ENCODE measurements at places on chromosomes 16 and 17.

GRCh38 chr16:79379095-79379494 lies 221.4 kb downstream of the MAF start:
- DNase-seq, result no peak

- no peak for DNase-seq
These were observed 656 bp upstream of the KCTD13 start for GRCh38 chr16:29926711-29927052.

DNA sequence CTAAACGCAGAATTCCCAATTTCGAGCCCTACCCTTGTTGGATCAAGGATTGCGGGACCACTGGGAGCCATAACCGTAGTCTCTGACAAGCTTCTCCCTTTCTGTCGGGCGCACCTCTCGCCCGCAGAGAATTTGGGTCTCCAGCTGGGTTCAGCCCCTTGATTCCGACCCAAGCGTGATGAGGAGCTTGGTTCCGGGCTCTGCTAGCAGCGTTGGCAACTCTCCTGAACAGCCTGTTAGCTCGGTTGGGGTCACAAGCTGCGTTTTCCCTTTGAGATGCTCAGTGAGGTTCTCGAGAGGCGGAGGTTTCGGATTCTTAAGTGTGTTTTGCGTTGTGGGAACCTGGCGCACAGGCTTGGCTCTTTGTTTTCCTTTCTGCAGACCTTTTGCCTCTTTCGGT lies 655 bp downstream of the ATXN1L start:
- DNase-seq, result no peak

GRCh38 chr16:30349675-30350074 lies 5.4 kb downstream of the CD2BP2 start:
- DNase-seq, result no peak

GRCh38 chr16:16924613-16925012 lies 545.7 kb downstream of the NPIPA7 start:
- no peak for DNase-seq

GRCh38 chr17:5555254-5555653 lies 29.1 kb downstream of the NLRP1 start:
- DNase-seq, result no peak

- no peak for DNase-seq
These were observed 803 bp downstream of the APOBR start for GRCh38 chr16:28495098-28495793.

- no peak for DNase-seq
These were observed 20.7 kb downstream of the MARCHF10 start for GRCh38 chr17:62787366-62787765.

GRCh38 chr17:28407130-28407973 lies 1.3 kb upstream of the SLC46A1 start:
- no peak for DNase-seq

- no peak for DNase-seq
These were observed 52.1 kb upstream of the MYOCD start for GRCh38 chr17:12613566-12613965.

DNA sequence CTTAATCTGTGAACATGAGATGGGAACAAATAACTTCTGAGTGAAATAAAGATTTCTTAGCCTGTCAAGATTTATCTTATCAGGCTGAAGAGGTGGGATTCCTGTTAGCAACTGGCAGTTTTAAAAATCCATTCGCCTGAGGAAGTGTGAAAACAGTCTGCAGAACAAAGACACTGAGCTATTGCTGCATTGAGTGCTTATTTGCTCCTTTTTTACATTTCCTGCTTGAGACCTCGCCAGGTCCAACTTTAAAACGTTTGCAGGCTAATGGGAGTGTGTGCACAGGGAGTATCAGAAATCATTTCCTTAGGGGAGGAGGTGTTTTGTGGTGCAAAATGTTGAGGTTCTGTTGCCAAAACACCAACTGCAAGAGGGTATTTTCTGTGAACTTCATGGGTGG lies 957.8 kb upstream of the RBFOX1 start:
- DNase-seq, result no peak

DNA sequence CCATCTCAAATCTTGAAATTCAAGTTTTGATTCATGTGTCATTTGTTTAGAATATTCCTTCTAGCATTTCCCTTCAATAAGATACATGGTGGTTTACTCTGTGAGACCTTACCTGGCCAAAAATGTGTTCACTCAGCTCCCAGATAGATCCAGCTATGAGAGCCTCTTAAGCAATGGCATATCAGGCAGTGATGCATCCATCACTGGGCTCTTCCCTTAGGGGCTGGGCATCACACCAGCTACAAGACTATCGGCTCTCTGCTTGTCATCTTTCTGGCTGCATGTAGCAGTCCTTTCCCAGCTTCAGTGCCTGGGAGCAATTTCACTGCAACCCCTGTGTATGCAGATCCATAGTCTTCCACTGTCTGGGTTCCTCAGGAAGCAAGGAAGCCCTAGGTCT lies 40.6 kb downstream of the GOSR1 start:
- DNase-seq, result no peak

GRCh38 chr16:31429314-31429713 lies 1.2 kb upstream of the COX6A2 start:
- DNase-seq, result no peak

DNA sequence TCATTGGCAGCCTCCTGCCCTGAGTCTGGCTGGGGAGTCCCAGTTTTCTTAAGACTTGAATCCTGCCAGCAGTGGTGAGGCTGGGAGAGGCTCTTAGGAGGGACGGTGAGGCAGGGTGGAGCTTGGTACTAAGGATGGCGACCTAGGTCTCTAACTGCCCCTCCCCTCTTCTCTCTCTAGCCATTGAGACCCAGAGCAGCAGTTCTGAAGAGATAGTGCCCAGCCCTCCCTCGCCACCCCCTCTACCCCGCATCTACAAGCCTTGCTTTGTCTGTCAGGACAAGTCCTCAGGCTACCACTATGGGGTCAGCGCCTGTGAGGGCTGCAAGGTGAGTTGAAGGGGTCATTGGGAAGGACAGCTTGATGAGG lies 16.4 kb downstream of the GJD3 start:
- no peak for DNase-seq

GRCh38 chr17:54933921-54934320 lies 33.3 kb downstream of the TOM1L1 start:
- no peak for DNase-seq

DNA sequence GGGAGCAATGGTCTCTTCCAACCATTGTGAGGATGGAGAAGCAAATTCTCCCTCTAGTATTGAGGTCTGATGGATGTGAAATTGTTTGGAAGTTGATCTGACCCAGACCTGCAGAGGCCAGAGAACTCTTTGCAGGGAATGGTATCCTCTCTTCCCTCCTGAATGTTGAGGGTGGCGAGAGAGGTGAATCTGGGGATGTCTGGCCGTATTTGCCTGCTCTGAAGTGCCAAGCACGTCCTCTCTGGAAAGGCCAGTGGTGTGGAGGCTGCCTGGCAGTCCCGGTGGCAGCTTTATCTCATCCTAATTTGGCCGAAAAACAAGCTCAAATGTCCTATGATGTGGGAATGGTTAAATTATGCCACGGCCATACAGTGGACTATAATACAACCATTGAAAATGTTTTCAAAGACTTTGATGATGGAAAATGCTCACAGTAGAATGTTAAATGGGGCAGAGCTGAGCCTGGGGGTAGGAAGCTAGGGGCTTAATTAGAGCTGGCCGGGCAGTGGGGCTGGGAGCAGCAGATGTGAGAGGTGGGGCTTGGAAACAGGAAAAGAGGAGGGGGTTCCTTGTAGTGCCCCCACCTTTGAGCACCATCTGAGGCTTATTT lies 30.8 kb downstream of the WSCD1 start:
- no peak for DNase-seq

DNA sequence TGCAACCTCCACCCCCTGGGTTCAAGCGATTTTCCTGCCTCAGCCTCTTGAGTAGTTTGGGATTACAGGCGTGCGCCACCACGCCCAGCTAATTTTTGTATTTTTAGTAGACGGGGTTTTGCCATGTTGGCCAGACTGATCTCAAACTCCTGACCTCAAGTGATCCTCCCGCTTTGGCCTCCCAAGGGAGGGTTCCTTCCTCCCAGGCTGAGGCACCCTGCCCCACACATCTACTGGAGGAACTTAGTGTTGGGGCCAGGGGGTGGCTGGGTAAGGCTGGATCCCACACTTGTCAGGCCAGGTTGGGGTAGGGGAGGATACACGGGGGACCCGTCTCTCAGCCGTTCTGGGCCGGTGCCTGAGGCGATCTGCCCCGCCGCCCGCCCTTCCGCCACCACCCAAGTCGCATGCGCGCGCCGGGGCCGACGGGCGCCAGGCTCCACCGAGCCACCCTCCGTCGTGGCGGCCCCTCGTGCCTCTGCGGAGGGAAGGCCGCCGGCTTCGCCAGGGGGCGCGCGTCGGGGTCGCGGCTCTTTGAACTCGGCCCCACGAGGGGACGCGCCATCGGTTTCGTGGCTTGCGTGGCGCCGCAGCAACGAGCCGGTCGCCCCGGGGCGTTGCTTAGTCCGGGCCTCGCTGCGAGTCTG lies 15.9 kb downstream of the GRB7 start:
- no peak for DNase-seq

DNA sequence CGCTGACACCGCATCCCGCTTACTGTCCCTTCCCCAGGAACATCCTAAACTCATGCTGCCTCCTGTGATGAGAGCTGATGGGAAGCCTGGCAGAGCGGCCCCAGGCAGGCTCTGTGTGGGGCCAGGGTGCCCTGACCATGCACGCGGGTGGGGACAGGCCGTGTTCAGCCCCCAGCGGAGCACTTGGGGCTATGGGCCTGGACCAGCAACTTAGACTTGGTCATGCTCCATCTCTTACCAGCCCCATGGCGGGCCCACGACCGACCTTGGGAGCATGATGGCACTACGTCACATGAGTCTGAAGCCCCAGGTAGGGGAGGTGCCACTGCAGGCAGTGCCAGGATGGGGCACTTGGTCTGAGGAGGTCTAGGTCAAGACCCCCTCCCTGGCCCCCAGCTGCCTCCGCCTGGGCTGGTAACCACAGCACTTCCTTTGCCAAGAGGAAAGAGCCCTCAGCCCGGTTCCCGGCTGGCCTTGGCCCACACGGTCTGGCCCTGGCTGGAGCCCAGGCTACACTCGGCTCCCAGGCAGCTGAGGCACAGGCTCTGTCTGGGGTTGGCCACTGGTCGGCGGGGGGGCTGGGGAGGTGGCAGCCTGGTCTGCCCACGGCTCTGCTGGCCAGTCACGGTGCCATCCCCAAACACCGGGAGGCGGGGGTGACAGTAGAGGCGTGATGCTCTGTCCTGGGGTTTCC lies 25.7 kb downstream of the BAHCC1 start:
- DNase-seq, result no peak

DNA sequence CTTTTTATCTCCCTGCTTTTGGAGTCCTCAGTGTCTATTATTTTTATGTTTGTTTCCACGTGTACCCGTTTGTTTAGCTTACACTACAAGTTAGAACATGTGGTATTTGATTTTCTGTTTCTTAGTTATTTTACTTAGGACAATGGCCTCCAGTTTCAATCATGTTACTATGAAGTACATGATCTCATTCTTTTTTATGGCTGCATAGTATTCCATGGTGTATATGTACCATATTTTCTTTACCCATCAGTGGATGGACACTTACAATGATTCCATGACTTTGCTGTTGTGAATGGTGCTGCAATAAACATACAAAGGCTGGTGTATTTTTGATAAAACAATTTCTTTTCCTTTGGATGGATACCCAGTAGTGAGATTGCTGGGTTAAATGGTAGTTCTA lies 269.5 kb downstream of the HS3ST3A1 start:
- DNase-seq, result no peak

GRCh38 chr17:13202835-13203234 lies 185.0 kb upstream of the ELAC2 start:
- no peak for DNase-seq

DNA sequence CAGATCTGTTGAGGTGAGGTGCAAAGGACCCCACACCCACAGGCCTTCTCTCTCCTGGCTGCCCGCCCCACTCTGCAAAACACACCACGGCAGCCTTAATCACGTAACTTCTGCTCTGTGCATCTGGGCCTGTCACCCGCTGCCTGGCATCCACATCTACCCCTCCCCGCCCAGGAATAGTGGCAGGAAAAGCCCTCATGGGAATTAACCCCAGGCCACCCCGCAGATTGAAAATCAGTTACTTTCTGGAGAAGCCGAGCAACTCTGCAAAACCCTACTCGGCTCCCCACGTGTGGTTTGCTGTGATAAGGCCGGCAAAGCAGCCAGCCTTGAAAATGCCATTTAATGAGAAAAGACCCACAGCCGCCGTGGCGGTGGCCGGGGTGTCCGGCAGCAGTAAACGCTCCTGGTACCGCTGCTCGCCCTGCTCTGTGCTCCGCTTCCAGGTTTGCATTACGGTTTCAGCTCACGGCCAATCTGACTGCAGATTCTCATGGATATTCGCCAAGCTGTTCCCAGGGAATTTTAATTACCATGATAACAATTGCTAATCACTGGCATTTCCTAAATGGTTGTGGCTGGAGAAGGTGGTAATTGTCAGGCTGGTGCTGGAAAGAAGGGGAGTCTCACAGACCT lies 78.0 kb upstream of the DOC2B start:
- no peak for DNase-seq

DNA sequence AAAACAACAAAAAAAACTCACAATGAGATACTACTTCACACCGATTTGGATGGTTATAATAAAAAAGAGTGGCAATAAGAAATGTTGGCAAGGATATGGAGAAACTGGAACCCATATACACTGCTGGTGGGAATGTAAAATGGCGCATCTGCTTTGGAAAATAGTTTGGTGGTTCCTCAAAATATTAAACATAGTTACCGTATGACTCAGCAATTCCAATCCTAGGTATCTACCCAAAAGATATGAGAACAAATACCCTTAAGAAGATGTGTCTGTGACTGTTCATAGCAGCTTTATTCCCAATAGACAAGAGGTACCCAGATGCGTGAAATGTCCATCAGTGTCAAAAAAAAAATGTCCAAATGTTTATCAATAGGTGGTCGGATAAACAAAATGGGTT lies 7.2 kb downstream of the CPPED1 start:
- no peak for DNase-seq

DNA sequence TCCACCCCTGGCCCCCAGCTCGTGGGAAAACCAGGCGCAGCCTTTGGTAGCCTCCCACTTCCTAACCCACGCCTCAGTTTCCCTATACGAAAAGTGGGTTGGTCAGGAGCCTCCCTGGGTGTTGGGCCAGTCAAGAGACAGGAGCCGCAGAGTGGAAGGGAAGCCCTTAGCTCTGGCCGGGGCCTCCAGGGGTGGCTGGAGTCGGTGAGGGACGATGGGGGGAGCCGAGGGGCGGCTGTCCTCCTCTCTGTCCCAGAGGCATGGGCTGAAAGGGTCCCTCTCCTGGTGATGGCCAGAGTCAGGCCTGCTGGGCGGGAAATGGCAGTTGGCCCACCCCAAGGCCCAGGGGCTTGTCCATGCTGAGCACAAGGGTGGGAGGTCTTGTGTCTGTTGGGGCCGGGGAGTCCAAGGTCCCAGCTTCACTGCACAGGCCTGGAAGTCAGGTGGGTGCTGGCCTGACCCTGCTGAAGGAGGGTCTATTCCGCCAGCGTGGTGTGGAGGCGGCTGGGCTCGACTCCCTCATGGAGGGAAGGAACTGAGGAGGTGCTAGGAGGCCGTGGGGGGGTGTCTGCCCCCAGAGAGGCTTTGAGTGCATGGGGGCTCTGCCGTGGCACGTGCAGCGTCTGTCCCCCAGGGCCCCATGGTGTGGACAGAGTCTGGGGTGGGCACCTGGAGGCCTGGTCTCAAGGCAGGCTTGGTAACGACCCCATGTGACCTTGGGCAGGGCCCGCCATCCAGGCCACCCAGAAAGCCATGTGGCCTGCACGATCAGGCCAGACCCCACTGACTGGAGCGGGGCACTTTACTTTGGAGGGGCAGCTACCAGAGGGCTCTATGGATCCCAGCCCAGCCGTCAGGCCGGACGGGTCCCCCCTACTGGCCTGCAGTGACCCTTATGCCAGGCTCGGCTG lies 1.1 kb downstream of the SLC16A3 start:
- no peak for DNase-seq
